CD4-positive, CD25-positive, alpha-beta regulatory T cell (primary cell): ENCODE measurements at places on chromosomes 16 and 17.

DNA sequence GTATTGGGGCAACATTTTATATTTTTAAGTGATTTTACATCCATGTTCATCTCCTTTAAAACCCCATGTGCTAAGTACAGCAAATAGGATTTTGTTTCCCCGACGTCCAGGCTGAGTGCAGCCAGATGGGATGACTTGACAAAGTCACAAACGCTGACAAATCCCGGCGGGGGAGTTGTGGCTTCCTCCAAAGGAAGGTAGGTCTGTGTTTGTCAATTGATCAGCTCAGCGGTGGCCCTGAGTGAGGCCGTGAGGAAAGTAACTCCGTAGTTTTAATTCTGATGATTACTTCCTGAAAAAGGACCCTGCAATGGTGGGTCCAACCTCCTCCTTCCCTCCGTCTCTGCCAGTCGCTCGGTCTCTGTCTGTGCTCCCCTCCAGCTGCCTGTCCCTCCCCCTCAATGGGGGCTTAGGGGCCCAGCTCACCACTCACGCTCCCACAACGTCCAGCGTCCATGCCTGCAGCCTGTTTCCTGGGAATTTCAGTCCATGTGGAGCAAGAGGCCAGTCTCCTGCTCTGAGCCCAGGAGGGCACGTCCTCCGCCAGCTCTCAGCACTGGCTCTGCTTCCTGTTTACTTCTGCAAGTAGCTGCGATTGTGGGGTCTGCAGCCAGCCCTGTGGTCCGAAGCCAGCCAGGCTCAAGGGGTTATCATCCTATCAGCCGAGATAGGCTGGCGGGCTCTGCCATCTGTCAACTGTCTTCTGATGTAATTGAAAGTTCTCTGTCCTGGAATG is 209.4 kb upstream of the FOXF1 start:
- no peak for DNase-seq

DNA sequence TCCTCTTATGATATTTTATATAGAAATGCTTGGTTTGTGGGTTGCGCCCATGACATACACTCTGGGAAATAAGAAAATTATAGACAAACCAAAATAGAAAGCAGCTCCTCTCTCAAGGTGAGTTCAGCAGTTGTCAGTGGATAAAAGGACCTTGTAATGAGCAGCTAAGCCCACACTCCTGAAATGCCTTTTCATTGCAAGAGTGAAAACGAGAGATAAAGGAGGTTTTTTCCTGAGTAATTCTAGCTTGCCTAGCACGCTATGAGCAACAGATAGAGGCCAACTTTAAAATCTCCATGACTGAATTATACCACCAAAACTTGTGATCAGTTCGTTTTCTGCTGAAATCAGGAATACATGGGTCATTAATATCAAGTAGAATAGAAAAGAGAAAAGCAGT is 261.8 kb upstream of the CACNG5 start:
- no peak for DNase-seq

DNA sequence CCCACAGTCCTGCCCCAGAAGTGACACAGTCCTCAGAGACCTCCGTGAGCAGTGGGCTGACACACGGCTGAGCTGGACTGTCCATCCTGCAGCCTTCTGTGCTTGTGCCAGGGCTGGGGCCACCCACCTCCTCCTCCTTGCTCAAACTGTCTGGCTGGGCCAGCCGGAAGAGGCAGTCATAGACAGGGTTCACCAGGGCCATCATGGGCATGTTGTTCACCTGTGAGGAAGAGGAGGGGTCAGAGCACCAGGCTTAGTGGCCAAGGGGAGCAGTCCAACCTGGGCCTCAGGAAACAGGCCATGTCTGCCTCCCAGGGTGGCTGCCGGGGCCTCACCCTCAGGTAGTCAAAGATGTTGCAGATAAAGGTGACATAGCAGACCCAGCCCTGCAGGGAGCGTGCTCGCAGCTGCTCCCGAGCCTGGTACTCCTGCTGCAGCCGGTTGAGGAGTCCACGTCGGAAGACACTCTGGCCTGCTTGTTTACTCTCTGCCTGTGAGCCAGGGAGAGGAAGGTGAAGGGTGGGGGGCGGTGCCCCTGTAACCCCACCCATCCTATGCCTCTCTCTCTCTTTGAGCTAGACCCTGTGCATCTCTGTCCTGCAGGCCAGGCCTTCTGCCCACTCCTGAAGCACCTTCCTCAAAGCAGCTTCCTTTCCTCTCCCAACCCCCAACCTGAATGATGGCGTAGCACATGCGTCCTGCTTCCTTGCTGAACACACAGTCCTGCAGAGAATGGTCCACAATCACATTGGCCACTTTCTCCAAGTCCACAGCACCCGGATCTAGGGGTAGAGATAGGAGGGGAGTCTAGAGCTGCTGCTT is 3.4 kb downstream of the MIF4GD start:
- no peak for DNase-seq

DNA sequence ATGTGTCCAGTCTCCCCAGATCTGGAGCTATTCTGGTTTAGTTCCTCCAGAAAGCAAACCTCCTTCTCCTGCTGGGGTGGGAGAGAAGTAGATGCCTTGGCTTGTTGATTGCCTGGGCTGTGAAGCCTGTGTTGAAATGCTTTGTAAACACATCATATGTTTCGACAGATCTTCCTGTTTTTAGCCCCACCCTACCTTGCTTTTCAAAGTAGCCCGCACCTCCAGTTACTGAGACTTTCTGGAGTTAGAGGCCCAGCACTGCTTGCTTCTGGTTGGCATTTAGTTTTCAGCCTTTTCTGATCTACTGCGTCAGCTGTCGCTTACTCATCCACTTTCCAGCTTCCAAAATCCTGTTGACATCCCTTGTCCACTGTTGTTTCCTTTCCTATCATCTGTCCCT is 17.9 kb upstream of the NDEL1 start:
- no peak for DNase-seq

DNA sequence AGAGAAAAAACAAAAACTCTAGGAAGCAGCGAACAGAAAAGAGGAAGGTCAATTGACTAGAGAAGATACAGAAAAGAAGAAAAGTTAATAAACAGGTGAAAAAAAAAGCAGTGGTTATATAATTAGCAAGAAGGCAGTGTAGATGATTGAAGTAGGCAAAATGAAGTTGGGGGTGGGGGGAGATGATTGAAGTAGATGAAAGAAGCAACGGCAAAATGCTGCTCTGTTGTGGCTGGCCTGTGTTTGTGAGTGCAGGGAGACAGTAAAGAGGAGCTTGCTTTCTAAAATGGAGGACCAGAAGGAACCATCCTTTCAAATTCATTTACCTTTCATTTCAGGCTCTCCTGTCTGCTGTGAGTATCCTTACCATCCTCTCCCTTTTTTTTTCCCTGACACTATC is 3.6 kb downstream of the EVI2B start:
- DNase-seq: peak; percentile 79

DNA sequence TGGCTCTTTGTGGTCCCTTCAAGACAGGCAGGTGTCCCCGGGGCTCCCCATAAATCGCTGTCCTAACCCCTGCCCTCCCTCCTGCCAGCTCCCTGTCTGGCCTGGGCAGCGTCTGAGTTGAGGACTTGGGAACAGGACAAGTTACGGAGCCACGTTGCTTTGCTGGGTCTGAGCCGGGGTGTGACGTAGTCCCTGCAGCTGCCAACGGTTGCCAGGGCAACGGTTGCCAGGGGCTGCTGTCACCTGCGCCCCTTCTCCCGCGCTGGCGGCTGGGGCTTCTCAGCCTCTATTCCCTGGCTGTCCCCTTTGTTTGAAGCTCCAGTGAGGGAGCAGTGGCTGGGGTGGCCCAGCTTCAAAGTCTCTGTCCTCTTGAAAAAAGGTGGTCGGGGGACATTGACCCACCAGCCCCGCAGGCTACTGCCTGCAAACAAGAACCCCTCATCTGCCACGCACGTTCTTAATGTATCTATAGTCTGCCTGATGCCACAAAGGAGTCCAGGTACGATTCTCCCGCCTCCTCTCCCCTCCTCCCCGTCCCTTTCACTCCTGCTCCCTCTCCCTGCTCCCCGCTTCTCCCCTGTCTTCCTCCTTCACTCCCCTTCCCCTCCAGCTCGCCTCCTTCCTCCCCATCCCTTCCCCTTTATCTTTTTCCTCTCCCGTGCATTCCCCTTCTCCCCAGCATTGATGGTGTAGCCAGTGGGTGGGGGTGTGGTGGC is 10.9 kb downstream of the ADGRG1 start:
- DNase-seq: no peak

DNA sequence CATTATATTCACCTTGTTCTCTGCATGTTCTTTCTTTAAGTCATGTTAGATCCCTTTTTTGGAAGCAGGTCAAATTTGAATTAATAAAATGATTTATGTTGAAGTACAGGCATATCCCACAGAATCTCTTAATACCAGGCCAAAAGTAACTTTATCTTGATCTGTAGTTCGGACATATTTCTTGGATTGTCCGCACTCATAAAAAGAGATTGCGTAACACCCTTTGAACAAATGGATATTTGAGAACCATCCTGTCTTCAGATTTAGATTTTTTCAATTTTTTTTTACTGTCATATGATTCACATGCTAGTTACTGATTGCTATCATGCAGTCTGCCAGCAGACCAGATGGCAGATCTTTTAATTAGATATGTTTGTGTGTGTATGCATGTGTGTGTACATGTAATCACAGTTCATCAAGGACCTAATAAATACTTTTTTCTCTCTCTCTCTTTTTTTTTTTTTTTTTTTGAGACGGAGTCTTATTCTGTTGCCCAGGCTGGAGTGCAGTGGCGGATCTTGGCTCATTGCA is 352.6 kb downstream of the WWOX start:
- DNase-seq: no peak

GRCh38 chr16:19230575-19230974 is 55.0 kb upstream of the CLEC19A start:
- DNase-seq: no peak

- DNase-seq: no peak
Measured at GRCh38 chr16:82088483-82088882, 53.4 kb downstream of the HSD17B2 start.

- DNase-seq: no peak
Measured at GRCh38 chr17:65271296-65271695, 134.1 kb downstream of the RGS9 start.

GRCh38 chr16:27642756-27643155 is 92.8 kb downstream of the KATNIP start:
- DNase-seq: no peak

GRCh38 chr17:77312786-77313599 is 172.2 kb downstream of the SEC14L1 start:
- no peak for DNase-seq

DNA sequence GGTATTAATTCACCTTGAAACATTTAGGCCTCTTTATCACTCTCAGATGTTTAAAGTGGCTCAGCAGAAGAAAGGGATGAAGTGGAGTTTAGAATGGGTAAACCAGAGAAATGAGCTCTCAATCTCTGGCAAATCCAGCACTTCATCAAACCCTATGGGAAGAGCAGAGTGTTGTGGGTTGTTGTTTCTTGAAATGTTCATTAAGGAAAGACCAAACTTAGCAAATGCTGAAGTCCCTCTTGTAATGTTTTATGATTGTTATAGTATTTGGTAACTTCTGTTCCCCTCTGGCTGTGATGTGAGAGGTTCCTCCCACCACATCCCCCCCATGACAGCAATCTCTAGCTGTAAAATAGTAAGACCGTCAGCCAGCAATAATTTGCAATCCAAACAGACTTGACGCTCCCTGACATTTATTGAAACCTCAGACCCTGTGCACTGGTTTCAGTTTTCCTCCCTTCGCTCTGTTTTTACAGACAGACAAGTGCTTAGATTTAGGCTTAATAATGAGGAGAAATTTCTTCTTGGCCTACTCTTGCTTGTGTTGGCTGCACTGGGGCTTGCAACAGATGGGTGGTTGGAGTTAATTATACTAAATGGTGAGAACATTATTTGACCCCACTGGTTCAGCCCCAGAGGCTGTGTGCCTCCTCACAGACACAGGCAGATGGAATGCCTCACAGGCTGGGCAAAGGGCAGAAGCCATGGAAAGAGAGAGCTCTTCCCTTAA is 609.4 kb upstream of the SOX9 start:
- no peak for DNase-seq

DNA sequence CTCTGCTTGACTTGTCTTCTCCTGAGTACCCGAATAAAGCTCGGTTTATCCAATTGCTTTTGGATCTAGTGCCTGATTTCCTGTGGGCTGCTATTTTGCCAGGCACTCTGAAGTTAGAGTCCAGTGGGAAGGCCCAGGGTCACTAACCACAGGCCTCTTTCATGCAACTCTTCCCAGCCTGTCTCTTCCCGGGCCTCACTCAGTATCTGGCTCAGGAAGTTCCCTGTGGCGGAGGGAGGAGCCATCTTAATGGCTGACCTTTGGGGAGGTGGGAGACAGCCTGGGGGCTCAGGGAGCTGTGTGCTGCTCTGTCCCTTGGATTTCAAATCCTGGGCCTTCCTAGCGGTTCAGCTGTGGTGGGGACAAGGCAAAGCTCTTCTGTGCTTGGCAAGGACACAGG is 328.5 kb downstream of the SLC39A11 start:
- DNase-seq: no peak

DNA sequence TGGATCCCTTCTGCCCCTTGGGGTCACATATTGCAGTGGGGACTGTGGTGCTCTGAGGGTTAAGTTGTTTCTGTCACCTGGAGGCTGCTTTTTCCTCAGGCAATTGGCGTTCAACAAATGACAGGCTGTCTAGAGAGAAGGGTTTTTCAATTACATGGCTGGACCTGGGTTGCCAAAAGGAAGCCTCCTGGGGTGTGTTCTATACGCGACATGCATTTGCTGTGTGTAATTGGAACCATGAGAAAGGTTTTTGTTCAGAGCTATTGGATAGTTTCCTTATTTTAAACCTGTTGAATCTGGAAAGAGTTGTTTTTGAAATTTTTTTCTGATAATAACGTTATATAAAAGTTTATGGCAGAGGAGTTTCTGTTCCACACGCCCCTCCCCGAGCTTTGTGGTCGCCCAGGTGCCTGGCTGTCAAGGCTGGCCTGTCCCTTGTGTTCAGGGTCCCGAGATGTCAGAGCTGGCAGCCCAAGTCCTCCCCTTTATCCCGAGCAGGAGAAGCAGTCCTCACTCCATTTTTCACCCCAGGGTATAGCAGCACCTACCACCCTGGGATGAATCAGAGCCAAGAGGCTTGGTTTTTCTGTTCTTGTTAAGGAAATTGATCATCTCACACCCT is 26.1 kb upstream of the ZNF750 start:
- no peak for DNase-seq

- no peak for DNase-seq
Measured at GRCh38 chr17:34391241-34391640, 28.2 kb upstream of the CCL1 start.

DNA sequence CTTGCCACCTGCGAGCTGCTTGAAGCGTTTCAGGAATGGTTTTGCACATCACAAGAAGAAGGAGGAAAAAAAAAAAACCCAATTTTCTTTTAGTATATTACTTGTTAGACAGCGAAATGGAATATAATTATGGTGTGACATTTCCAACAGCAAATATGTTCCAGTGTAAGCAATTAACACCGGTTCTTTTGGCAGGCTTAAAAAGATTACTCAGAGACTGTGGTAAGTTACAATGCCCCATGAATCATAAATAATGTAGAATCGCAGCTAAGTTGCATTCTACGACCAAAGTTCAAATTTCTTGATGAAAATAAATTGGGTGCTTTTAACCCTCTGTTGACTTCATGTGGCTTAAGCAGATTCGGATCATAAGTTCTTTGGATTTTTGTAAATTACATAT is 245.2 kb downstream of the XYLT1 start:
- DNase-seq: no peak

DNA sequence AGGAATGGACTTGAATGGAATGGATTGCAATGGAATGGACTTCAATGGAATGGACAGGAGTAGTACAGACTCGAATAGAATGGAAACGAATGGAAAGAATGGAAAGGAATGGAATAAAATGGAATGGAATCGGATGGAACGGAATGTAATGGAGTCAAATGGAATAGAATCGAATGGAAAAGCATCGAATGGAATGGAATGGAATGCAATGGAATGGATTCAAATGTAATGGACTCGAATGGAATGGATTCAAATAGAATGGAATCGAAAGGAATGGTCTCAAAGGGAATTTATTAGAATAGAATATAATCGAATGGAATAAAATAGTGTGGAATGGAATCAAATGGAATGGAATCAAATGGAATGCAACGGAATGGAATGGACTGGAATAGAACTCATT is 484.9 kb upstream of the WSB1 start:
- DNase-seq: no peak
